NCI-H69 (cell line): ENCODE measurements at places on chromosomes 5 and 9.

DNA sequence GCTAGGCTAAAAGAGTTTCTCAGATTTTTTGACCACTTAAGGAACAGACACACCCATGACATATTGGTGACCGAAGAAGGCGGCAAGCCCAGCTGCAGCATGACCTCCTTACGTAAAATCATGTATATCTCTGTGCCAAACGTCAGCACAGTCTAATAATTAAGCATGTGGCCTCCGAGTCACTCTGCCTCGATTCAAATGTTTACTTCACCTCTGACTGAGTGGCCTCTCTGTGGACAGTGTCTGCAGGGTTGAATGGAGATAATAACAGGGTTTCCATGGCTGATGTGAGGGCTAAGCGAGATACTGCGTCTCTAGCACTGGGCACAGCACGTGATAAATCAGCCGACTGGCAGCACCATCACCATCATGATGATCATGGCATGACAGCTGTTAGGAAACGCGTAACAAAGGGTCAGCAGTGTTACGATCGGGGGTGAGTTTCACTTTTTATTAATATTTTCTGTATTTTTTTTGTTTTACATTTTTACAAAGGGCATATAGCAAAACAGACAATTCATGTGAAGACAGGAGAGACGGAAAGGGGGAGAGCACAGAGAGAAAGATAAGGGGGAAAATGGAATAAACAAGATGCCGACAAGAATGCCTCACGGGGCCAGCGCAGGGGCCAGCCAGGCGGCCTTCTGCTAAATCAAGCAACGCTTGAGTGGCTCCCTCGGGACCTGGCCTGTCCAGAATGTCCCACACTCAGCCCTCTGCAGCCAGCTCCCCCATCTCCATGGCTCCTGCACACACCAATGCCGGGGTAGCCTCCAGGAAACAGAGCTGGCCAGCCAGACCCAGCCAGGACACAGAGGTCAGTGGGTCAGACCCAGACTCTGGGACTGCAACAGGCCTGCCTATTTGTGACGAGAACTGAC lies 60.3 kb downstream of the ADAMTS2 start:
- DNase-seq: peak; percentile 39

- DNase-seq: no peak
These were observed 16.5 kb downstream of the FBXL7 start for GRCh38 chr5:15516486-15516885.

GRCh38 chr9:128109050-128109709 lies 18.3 kb downstream of the PTGES2 start:
- DNase-seq: no peak

DNA sequence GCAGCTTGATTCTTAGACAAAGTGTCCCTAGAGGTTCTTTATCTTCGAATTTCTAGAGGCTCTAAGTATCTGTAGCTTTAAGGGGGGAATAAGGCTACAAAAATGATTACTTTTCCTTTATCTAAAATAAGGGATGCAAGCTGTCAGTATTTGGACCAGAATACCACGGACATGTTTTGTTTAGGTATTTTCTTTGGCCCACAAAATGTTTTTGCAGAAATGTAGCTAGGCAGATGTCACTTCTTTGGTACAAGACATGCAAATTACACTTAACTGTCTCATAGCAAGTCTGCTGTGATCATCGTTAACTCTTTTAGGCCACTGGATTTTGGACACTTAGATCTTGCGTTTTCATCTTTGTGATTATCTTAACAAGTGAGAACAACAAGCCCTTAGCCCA lies 2.5 kb downstream of the SPINK7 start:
- no peak for DNase-seq

DNA sequence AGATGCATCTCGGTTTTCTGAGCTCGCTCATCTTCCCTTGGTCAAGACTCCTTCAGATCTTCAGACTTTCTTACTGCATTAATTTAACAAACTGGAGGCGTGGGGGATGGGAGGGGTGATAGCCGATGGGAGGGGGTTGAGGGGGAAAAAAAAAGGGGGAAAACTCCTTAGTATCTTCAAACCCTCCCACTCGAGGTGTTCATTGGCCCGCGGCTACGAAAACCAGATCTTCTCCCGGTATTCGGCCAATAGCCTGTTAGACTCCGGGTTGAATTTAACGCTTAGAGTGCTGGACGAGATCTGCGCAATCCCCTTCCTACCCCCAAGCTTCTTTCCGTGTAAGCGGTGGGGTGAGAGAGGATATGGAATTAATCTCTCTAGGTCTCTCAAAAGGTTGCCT lies 689 bp upstream of the GLRA1 start:
- peak; percentile 55 for DNase-seq

- DNase-seq: no peak
These were observed 364.6 kb downstream of the NPR3 start for GRCh38 chr5:33075731-33076130.

GRCh38 chr9:76374783-76375559 lies 19.3 kb downstream of the RFK start:
- peak; percentile 84 for DNase-seq

GRCh38 chr5:142428773-142429473 lies 104.1 kb upstream of the SPRY4 start:
- no peak for DNase-seq

GRCh38 chr5:121378046-121378445 lies 473.6 kb upstream of the FTMT start:
- peak; percentile 48 for DNase-seq

GRCh38 chr5:128436749-128437188 lies 101.3 kb downstream of the FBN2 start:
- peak; percentile 44 for DNase-seq

- no peak for DNase-seq
These were observed 290.6 kb downstream of the FER start for GRCh38 chr5:109038209-109038840.

GRCh38 chr5:27171761-27172261 lies 133.4 kb upstream of the CDH9 start:
- no peak for DNase-seq

DNA sequence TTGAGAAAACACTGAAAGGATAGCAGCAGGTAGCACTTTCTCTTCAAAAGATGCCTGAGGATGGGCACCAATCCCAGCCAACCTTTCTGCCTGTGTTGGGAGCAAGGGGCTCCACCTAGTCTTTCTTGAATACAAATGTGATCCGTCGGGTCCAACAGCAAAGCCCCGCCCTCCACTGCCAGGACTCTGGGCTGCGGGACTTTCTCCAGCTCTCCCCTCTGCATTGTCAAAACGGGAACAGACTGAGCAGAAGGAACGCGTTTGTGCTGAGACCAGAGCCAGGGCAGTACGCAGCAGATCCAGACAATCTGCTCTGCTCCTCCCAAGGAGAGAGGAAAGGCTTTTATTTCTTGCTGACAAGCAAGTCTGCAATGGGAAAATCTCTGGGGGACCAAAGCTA lies 139.7 kb downstream of the SEC61B start:
- DNase-seq: no peak

- DNase-seq: no peak
These were observed 2.9 kb downstream of the SNX18 start for GRCh38 chr5:54520438-54520846.

GRCh38 chr9:121399126-121399882 lies 29.3 kb upstream of the STOM start:
- DNase-seq: no peak

GRCh38 chr5:65120371-65120967 lies 351.7 kb downstream of the CWC27 start:
- peak; percentile 97 for DNase-seq

- peak; percentile 62 for DNase-seq
These were observed 9.1 kb upstream of the DNAJC25 start for GRCh38 chr9:111621895-111622480.

DNA sequence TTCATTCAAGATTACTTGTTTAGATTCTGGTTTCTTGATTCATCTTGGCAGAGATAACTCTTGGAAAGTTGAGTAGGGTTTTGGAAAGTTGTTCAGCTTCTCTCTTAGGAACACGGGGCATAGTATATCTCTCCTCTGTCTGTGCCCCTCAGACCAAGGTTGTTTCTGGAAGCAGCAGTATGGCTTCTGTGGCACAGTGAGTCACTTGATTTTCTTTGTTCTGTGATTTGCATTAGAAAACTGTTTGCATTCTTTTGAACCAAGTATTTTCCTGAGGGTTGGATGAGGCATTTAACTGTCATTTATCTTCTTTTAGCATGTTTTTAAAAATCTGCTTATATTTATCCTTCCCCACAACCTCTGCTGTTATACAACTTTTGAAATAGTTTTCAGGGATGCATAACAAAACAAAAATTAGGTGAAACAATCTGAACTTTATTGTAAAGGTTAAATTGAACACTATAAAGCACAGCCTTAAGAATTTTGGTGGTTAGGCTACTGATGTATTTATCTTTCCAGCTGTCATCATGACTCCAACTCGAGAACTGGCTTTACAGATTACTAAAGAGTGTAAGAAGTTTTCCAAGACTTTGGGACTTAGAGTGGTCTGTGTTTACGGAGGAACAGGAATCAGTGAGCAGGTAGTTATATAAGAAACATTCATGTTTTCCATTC lies 26.5 kb downstream of the DDX46 start:
- DNase-seq: no peak

- DNase-seq: no peak
These were observed 449.6 kb upstream of the BRINP1 start for GRCh38 chr9:119818726-119819435.

DNA sequence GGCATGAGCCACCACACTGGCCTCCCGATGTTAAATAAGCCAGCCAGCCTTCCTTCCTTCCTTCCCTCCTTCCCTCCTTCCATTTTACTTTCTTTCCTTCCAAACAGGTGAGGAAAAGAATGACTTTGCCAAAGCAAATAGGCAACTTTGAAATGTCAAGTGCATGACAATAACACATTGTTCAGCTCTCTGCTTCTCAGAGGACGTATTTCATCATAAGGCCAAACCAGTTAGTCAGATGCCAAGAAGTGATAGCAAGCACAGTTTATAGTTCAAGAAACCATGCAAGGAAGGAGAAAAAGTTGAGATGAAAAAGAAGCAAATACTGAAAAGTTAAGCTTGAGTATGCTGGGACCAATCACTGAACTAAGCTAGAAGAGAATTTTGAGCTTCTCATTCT lies 29.5 kb downstream of the POU4F3 start:
- no peak for DNase-seq

DNA sequence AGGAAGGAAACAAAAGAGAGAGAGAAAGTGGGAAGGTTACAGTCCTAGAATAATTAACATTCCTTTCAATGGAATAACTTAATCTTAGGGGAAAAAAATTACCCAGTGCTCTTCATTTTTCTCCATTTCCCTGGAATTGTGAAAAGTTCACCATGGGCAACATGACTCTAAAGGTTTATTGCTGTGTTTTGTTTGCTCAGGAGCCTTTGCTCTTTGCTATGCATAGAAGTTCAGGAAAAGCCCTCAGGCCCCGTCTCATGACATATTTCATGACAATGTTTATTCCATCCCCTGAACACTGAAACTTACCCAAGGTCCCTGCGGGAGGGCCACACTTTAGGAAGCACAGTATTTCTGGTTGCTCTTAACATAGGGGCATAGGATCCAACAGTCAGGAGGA lies 9.8 kb upstream of the CTSL start:
- DNase-seq: no peak

GRCh38 chr9:121598965-121599871 lies 52.2 kb upstream of the DAB2IP start:
- DNase-seq: peak; percentile 61

- DNase-seq: no peak
These were observed 100.7 kb upstream of the IRX4 start for GRCh38 chr5:1983401-1983800.

GRCh38 chr5:2143088-2143487 lies 260.4 kb upstream of the IRX4 start:
- no peak for DNase-seq

- no peak for DNase-seq
These were observed 104.3 kb downstream of the ENTREP1 start for GRCh38 chr9:69429281-69429680.

DNA sequence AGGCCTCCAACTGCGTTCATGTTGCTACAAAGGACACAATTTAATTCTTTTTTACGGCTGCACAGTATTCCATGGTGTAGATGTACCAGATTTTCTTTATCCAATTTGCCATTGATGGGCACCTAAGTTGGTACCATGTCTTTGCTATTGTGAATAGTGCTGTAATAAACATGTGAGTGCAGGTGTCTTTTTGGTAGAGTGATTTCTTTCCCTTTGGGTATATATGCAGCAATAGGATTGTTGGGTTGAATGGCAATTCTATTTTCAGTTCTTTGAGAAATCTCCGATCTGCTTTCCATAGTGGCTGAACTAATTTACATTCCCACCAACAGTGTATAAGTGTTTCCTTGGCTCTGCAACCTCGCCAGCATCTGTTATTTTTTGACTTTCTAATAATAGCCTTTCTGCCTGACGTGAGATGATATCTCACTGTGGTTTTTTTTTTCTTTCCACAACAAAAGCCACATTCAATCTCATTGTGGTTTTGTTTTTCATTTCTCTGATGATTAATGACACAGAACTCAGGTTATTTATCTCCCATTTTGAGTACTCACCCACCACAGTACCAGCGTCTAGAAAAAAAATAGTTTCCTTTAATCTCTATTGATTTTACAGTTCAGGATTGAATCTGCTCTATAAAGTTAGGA lies 21.9 kb downstream of the ARRDC3 start:
- no peak for DNase-seq

- no peak for DNase-seq
These were observed 68.9 kb downstream of the MACROH2A1 start for GRCh38 chr5:135329913-135330797.
